Fibroblast of the conjunctiva (primary cell): ENCODE measurements at places on chromosomes 12 and 14.

- no peak for DNase-seq
Observed at GRCh38 chr12:92518071-92518470, 184.7 kb upstream of the PLEKHG7 start.

GRCh38 chr14:104865631-104866441 is 768 bp downstream of the CEP170B start:
- DNase-seq = peak; percentile 32

GRCh38 chr12:94676031-94676641 is 25.8 kb upstream of the TMCC3 start:
- DNase-seq = no peak

GRCh38 chr14:104879201-104879982 is 14.3 kb downstream of the CEP170B start:
- DNase-seq = no peak

GRCh38 chr14:34450542-34450915 is 11.5 kb downstream of the SPTSSA start:
- no peak for DNase-seq

DNA sequence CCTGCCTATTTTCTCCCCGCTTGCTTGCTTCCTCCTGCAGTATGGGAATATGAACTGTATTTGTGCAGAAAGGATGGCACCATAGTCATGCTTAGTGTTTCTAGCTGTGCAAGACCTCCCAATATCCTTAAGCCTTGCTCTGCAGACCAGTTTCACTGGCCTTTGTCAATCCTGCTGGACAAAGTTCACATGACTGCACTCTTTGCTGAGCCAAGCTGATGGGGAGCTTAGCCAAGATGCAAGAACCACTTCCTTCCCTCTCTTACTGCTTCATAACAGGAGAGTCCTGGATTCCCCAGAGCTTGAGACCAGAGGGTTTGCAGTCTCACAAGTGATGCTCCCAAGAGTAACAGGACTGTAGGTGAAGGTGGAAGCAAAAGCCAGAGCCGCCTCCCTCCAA is 3.8 kb downstream of the ASIC1 start:
- DNase-seq = no peak

GRCh38 chr14:99207456-99207855 is 64.5 kb downstream of the BCL11B start:
- no peak for DNase-seq

DNA sequence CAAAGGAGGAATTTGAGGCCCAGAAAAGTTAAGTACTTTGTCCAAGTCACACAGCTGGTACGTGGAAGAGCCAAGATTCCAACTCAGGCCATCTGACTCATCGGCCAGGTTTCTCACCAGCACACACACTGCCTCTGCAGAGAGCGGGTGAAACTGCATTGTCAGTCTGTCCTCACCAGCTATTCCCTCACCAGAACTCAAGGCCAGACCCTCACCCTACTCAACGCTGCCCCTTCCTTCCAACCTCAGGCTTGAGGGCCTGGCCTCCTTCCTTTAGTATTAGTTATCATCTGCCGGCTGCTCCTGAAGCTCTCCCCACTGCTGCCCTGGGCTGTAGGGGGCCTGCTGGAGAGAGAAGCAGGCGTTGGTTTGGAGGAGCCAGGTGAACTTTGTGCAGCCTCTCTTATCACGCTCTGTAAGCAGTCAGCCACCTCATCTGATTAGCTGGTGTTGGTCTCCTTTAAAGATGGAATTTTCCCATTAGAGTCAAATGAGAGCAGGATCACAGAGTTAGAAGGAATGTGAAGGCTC is 16.6 kb upstream of the PLEK2 start:
- DNase-seq = peak; percentile 27
